Activated T-cell treated with anti-CD3 and anti-CD28 coated beads for 4 hours (primary cell): ENCODE measurements at places on chromosomes 2 and 18.

- no peak for DNase-seq
Observed at GRCh38 chr2:59066787-59067399, 825.8 kb upstream of the FANCL start.

- no peak for DNase-seq
Observed at GRCh38 chr2:3768960-3769765, 65.8 kb downstream of the DCDC2C start.

DNA sequence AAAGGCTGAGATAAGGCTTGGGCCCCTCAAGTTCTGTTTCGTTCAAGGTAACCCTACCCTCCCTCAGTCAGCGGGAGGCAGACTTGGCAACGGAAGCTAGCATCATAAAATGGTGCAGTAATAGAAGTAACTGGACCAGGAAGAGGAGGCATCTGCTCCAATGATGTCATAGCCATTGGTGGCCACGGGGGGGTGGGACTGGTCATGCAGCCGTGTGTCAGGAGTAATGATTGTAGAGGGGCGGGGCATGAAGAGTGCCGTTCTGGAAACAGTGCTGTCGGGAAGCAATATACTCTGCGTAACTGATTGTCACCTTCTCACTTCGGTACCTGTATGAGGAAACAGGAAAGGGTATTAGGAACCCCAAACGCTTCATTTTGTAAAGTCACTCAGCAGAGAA is 6.9 kb upstream of the POLR2D start:
- no peak for DNase-seq

DNA sequence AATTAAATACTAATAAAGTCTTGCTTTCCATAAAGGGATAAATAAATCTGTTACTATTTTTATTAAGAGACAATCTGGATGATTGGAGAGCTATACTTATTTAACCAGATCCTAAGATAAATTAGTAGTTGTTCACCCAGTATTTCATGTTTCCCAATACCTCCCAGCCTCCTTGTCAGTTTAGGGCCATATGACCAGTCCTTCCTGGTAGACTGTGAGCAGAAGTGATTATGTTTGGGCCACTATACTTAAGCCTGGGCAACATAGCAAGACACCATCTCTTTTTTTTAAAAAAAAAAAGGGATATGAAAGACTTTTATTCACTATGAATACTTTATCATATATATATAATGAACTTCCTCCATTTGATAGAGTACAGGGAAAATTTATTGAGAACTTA is 48.8 kb upstream of the PPM1B start:
- no peak for DNase-seq

GRCh38 chr2:85659324-85659981 is 8.5 kb downstream of the SFTPB start:
- no peak for DNase-seq

- DNase-seq: no peak
Observed at GRCh38 chr18:48656582-48656981, 117.8 kb downstream of the CTIF start.

GRCh38 chr2:1676913-1677820 is 67.1 kb downstream of the PXDN start:
- no peak for DNase-seq

DNA sequence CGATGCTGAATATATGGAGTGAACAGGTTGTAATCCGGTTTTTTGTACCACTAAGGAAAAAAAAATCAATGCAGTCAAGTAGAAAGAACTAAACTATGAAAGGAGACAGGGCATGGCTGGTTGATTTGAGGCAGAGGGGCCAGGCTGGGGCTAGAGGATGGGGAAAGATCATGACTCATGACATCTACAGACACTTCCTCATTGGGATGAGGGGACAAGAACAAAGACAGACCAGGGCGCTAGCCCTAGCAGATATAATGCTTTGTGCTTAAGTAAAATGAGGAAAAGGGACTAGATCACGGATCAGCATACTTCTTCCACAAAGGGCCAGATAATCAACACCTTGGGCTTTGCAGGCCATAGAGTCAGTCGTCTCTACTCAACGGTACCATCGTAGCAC is 55.8 kb downstream of the ST6GAL2 start:
- no peak for DNase-seq

DNA sequence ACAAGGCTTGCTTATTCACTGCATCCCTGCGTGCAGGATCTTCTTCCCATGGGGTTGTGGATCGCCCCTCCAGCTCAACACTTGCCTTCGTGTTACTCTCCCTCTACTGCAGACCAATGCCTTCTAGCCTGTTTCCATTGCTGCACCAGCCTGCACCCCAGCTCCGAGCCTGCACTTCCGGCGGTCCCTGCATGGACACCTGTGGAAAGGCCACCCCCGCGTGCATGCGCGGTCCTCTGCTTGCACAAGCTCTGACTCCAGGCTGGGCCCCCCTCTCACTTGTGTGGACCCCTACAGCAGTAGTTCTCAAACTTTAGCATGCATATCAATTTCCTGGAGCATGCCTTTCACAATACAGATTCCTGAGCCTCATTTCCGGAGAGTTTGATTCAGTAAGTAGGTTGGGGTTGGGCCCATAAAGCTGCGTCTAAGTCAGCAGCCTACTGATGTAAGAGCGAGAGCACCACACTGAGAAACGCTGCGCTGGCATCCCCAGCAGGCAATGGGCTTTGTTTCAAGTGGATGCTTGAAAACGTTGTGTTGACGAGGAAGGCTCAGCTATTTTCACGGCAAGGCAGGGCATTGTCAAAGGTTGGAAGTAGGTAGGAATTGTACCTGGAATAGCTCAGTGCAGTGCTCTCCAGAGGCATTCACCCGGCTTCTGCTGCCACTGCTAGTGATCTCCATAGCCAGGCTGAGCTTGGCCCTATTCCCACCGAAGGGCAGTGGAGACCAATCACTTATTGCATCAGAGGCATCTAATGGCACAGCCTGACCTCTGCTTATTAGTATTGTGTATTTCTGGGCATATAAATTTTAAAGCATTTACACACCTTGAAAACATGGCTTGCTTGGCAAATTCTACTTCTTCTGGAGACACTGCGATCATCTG is 32.6 kb downstream of the CREG2 start:
- no peak for DNase-seq

GRCh38 chr2:30428827-30429461 is 18.1 kb upstream of the LCLAT1 start:
- DNase-seq: no peak

DNA sequence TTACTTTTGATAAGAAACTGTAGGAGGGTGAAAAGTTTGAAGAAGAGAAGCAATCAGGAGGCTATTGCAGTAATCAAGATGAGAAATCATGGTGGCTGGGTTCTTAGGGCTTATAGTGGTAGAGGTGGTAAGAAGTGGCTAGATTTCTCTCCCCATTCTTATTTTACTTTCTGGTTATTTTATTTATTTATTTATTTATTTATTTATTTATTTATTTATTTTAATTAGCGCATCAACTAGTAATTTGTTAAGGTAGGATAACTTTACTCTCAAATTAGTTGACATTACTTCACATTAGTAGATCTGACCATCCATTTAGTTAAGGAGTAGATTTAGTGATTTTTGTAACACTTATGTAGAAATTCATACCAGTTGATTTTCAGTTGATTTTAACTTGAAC is 77.4 kb downstream of the PIK3C3 start:
- DNase-seq: no peak

- no peak for DNase-seq
Observed at GRCh38 chr18:56284319-56284718, 354.1 kb downstream of the TXNL1 start.

DNA sequence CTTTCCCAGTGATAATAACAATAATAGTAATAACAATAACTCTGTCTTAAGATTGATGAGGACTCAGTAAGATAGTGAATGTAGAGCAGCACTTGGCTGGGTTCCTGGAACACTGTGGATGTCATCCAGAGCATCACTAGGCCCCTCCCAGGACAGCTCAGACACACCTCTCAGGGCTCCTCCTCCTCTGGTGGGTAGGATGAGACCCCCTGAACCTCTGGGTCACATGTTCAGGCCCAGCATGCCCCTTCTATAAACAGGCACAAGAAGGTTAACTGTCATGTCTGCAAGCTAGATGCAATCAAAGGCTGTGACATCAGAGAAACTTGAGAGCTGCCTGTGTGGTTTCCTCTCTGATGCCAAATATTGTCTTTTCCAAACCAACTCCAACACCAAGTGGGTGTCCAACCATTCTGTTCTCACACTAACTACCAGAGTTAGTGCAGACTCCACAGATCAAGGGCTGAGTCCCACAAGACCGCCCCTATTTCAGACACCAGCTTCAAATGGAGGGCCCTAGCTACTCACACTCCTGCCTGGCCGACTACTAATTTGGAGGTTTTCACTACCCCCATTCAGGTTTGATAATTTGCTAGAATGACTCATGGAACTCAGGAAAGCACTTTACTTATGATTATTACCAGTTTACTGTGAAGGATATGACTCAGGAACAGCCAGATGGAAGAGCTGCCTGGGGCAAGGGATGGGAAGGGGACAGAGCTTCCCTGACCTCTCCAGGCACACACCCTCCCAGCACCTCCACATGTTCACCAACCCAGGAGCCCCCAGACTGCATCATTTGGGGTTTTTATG is 46.4 kb upstream of the BZW1 start:
- no peak for DNase-seq

- DNase-seq: no peak
Observed at GRCh38 chr2:119426801-119427395, 4.8 kb upstream of the TMEM37 start.

DNA sequence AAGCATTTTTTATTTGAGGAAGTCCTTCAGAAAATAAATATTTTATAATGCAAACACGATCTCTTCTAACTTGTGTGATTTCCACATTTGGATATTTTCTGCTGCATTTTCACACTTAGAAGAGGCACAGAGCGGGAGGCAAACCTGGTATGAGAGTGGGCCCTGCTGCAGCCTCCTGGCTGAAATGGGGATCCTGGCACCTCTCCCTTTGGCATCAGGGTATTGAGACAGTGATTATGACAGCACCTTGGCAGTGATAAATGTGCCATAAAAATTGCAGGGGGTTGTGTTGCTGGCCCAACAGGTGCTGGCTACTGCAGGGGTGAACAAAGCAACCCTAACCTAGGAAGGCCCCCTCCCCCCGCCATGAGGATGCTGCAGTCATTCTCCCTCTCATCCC is 128.6 kb downstream of the TSN start:
- DNase-seq: no peak

DNA sequence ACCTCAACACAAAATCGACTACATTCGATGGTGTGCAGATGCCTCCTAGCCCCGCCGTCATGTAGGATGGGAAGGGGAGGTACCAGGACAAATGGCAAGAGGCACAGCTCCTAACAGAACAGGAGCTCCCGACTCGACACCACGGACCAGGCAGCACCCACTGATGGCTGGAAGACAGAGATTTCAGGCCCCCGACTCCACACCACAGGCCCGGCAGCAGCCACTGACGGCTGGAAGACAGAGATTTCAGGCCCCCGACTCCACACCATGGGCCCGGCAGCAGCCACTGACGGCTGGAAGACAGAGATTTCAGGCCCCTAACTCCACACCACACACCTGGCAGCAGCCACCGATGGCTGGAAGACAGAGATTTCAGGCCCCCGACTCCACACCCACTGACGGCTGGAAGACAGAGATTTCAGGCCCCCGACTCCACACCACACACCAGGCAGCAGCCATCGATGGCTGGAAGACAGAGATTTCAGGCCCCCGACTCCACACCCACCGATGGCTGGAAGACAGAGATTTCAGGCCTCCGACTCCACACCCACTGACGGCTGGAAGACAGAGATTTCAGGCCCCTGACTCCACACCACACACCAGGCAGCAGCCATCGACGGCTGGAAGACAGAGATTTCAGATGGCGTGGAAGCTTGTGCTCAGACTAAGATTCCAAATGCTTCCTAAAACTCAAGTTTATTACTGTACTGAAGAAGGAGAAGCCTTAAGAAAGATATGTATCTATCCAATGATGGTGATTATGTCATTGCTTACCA is 135.5 kb downstream of the EIPR1 start:
- no peak for DNase-seq

DNA sequence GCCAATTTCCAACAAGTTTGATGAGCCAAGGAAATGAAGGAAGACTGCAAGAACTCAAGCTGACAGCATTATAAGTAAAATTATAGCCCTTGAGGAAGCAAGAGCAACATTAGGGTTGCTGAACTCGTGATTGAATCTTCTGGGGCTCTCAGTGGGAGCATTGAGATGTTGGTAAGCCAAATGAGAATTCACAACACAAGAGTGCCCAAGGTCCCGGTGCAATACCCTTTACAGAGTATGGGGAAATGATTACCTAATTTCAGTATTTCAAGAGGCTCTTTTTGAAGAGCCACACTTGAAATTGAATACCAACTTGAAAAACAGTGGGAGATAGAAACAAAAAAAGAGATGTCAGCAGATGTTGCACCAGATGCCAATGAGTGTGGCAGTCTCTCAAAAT is 554.5 kb downstream of the STK39 start:
- no peak for DNase-seq

DNA sequence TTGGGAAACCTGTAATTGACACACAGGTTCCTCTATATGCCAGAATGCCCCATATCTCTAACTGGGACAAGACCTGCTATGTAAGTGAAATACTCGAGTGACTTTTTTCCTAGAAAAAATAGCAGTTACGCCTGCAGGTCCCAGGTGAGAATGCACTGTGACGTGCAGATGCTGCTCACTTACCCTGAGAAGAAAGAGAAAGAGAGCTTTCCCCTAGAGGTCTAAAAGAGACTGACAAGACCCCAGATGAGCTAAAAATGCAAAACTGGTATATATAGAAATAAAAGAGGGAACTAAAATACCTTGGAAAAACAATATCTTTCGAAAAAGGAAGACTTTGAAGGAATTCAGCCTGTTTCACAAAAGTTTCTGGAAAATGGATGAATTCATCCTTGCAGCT is 383.0 kb upstream of the DCC start:
- DNase-seq: no peak

GRCh38 chr2:19474128-19474527 is 115.7 kb upstream of the OSR1 start:
- DNase-seq: peak; percentile 1

DNA sequence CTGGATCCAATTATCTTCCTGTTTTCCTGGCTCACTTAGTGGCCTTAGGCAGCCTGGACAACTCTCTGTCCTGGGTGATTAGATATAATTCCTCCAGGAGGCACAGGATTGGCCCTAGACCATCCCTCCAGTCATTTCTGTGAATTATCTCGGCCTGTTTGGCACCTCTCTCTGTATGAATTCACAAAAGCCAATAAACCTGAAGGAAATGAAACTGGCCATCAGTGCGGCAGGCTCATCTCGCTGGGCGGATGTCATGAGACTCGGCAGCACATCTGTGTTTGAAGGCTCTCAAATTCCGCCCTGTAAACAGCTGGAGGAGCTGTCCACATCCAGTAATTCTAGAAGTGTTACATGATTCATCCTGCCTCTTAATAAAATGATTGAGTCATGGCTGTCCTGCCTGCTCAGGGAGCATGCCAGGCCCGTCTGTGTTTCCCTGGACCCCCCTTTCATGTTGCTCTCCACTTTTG is 38.6 kb downstream of the ACOXL start:
- DNase-seq: no peak
